Fibroblast of upper back skin (primary cell): ENCODE measurements at places on chromosomes 3 and 15.
A peak's percentile ranks its signal among the peaks of the same experiment; 100 is the strongest.

GRCh38 chr15:44598892-44599291, 61.9 kb downstream of the EIF3J start:
- DNase-seq: peak; percentile 46

DNA sequence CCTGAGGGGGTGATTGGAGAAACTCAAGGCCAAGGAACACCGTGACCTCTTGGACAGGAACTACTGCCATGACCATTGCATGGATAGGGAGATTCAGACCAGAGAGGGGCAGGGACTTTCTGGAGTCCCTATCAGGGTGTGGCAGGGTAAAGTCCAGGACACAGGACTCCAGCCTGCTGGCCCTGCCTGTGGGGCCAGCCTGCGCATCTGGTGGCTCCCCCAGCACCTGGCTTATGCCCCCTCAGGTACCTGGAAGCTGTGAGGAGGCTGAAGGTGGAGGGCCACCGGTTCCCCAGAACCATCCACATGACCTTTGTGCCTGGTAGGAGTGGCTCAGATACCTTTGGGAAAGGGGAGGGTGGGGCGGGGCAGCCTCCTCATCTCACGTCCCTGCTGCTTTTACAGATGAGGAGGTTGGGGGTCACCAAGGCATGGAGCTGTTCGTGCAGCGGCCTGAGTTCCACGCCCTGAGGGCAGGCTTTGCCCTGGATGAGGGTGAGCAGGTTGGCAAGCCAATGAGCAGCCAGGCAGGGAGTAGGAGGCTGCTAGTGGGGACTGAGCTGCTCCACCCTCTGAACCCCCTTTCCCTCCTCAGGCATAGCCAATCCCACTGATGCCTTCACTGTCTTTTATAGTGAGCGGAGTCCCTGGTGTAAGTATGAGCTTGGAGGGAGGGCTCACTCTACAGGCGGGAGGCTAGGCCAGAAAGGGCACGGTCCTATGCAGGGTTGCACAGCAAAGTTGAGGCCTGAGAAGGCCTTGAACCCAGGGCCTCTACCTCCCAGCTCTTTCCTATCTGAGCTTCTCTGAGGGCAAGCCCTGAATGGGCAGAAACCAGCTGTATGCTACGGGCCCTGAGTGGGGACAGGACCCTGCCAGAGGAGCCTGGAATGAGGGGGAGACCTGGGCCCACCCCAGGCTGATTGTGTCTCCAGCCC, 2.9 kb downstream of the ACY1 start:
- no peak for DNase-seq

DNA sequence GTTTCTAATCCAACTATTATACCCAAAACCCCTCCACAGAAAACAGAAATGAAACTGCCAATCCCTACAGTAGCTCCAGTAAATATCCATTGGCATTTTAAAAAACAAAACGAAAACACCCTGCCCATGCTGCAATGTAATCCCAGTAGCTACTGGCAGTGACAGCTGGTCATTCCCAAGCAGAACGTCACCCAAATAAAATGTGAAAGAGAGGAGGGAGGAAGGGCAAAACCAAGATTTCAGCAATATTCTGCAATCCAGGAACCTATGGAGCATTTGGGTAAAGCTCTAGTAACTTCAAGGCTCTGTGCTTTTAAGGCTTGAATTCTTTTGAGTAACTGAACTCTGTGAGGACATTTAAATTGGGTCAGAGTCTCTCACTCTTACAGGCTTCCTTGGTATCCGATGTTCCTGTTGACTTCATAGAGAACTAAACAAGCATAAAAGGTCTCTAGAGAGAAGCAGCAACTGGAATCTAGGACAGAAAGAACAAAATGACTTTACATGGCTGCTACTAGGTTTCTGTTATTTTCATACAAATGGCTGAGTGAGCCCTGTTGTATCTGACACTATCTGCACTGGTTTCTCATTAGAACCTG, 136.2 kb downstream of the TNIK start:
- DNase-seq: no peak

DNA sequence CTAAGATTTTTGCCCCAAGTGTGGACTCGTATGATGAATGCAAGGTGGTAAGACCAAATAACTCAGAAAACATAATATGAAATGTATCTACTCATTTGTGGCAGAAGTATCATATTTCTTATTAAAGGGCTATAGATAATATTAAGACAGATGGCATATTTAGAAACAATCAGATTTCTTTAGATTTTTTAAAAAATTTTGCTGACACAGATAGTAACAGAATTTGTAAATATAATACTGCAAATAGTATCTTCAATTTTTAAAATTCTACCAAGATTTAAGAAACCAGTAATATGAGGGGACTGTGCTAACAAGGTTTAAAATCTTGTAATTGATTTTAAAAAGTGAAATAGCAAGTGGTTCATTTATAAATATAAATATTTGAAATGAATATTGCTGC, 1064.1 kb downstream of the DIPK2A start:
- DNase-seq: no peak

DNA sequence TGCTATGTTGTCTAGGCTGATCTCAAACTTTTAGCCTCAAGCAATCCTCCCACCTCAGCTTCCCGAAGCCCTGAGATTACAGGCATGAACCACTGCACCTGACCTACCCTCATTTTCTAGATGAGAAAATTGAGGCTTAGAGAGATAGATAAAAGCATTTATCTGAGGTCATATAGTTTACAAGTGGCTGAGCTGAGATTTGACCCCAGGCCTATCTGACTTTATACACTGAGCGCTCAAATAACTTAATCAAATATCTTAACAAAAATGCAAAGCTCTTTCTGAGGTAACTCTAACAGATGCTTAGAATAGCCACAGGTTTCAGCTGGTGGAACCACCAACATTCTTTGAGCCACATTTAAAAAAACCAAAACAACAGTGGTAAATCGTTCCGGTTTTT, 5.5 kb downstream of the PLS1 start:
- no peak for DNase-seq

DNA sequence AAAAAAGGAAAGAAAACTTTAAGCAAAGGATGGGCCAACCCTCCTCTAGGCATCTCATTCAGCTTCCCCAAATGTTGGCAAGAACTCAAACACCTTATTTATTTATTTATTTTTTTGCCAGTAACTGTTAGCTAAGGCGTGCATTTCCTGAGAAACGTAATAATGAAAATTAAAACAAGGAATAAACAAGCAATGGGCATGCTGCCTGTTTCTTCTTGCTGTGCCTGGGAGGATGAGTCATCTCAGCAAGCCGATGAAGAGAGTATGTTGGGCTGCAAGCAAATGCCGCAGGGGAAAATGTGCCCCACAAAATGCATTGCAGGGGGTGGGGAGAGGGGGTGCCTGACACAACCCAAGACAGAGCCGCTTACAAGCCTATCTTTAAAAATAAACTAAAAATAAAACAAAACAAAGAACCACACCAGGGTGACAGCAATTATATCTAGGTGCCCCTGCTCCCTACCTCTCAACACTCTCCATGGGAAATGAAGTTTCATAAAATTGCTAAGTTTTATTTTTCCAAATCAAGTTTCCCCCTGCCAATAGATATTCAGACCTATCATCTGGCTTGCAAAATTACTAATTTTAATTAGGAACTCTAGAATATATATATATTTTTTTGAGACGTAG, 40.3 kb downstream of the EIF4E3 start:
- DNase-seq: peak; percentile 80

DNA sequence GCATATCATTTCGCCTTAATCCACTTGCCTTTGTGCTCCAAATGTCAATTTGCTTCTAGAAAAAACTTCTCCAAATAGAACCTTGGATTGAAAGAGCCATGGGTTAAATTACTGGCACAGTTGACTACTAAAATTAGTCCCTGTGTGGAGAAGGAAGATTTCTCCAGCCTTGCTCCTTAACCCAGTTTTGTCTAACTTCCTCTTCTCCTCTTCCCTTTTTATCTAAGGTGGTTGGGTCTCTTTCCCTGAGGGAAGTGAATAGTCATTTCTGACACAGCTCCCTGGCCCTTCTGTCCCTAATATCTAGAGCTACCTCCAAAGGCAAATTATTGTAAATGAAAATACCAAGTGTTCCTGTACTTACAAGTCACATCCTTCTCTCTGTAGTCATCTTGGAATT, 527.9 kb upstream of the TBL1XR1 start:
- DNase-seq: no peak

GRCh38 chr15:60395276-60396011, 2.3 kb downstream of the ANXA2 start:
- DNase-seq: no peak

DNA sequence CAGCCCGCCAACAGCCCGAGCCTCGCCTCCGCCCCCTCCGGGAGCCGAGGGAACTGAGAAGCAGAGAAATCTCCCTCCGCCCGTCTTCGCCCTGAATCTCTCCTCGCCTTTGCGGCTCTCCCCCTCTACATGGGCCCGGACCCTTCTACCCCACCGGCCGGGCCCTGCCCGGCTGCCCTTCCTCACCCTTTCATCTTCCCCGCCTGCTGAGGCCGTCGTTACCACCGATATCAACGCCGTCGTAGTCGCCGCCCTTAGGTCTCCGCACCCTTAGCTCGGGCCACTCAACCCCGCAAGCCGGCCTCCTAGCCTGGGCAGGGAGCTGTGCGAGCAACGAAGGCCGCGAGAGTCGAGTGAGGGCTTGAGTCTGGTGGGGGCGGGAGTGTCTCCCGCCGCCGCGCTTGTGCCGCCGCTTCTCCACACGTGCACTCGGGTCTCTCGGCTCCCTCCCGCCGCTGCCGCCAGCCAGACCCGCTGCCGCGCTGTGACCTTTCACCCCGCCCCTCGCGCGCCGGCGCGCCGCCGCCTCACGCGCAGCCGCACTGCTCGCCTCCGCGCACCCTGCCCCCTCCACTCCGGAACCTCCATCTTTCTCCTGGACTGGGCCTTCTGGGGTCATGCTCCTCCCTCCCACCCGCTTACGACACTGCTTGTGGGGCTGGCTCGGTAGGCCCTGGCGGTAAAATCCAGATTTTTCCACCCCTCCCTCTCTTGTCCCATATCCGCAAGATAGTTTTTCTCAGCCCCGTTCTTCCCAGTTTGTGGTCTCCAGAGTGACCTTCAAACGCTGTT, at the start of gene NAA50:
NAA50 (minus strand) TSS at position 494 of the 792 bp plus-strand sequence; CDS start at position 194, 300 bp downstream.
- peak; percentile 93 for DNase-seq

DNA sequence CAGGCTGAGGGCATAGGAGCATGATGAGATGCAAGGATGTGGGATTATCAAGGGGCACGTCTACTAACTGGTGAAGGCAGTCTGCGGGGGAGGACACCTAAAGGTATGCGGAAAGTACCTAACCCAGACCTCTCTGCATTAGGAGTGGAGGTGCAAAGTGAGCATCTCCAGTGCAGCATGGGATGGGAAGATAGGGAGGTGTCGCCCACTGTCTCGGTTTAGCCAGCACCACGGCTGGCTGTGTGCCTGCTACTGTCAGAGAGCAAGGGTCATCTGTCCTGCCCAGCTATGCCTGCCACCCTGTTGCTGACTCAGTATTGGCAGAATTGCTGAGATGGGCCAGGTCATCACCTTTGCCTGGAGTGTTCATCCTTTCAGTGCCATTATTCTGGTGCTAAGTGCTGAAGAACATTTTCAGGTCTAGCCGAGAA, 40.1 kb downstream of the OXNAD1 start:
- DNase-seq: no peak

DNA sequence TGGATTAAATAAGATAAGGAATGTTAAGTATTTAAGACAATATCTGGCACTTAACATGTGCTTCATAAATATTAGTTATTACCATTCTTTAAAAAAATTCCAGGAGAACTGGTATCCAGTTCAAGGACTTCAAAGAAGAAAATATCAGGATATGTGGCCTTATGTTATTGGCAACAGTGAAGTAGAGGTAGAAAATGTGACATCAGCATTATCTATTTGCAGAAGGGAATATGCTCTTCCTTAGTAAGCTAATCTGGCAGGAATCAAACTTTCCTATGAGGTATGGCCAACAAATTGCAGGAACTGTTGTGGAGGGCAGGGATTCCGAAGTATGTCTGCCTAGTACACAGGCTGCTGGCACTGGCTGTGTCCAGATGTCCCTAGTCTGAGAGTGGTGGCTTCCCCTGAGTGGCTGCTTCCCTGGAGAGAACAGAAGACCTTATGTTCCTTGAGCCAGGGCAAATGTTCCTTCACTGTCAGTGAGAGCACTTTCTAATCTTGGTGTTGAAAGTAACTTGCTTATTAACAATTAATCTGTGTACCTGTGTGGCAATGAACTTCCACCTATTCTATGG, 351.7 kb upstream of the THRB start:
- no peak for DNase-seq

- DNase-seq: no peak
Observed at GRCh38 chr15:66502491-66502890, 2.2 kb downstream of the RPL4 start.

DNA sequence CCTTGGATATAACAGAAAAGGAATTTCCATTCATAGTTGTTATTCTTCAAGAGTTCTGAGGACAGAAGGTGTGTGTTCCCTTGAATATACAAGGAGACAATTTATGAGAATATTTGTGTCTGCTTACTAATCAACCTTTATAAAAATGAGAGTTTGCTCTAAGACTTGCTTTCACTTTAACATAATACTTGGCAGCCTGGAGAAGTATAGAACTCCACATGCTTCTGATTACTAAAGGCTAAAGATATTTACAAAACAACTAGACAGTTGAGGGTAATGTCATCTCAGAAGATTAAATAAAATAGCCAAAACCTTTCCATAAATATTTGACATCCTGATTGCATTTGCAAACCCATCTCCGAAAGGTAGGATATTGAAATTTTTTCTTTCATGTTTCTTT, 727.1 kb upstream of the NAALADL2 start:
- no peak for DNase-seq

GRCh38 chr3:149670742-149671492, 13.1 kb upstream of the WWTR1 start:
- no peak for DNase-seq

- no peak for DNase-seq
Observed at GRCh38 chr3:38949994-38950393, 101.8 kb downstream of the SCN11A start.

GRCh38 chr15:87312221-87312620, 944.3 kb downstream of the NTRK3 start:
- no peak for DNase-seq

DNA sequence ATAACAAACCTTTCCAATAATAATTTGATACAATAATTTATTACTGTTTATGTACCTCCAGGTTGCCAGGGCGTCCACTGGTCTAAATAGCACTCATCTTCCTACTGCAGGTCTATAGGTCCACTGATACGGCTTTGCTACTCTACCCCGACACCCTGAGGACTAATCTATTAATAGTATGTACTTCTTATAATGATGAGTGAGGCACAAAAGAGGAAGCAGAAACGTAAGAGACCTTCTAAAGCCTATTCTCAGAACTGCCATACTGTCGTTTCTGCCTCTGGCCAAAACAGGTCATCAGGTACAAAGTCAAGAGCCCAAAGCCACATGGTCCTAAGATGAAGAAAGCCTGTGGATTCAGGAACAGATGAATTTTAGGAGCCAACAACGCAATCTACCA, 163.2 kb upstream of the GRM7 start:
- no peak for DNase-seq
